ENCODE measurements at places on chromosomes 4 and X.
A peak's percentile ranks its signal among the peaks of the same experiment; 100 is the strongest.

- no peak for DNase-seq
Observed at GRCh38 chrX:13752141-13752540, 17.6 kb downstream of the OFD1 start.

- no peak for DNase-seq
Observed at GRCh38 chrX:39320165-39320564, 518.9 kb downstream of the MID1IP1 start.

GRCh38 chr4:179698321-179698720, 2256.1 kb upstream of the AGA start:
- no peak for DNase-seq

- DNase-seq, result no peak
Observed at GRCh38 chrX:84893897-84894296, 109.8 kb upstream of the APOOL start.

DNA sequence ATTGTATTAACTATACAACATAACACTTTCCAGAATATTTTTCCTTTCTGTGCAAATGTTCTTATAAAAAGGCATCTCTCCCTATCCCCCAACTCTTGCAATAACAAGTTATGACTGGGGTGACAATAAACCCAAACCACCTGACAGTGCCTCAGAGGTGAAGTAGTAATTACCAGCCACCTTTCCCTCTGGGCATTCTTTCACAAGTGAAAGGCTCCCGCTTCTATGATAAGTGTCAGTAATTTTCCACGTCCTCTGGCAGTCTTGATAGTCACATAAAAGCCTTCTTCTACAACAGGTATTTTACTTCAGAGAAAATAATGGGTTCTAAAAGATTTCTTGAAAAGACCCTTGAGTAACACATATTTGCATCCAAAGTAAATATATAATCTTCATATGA, 82.7 kb downstream of the MANBA start:
- no peak for DNase-seq

GRCh38 chr4:128283071-128283470, 4.5 kb downstream of the PGRMC2 start:
- no peak for DNase-seq

- DNase-seq, result peak; percentile 49
Observed at GRCh38 chr4:26178854-26179253, 142.0 kb upstream of the RBPJ start.

- no peak for DNase-seq
Observed at GRCh38 chrX:95505721-95506120, 1178.9 kb upstream of the DIAPH2 start.

DNA sequence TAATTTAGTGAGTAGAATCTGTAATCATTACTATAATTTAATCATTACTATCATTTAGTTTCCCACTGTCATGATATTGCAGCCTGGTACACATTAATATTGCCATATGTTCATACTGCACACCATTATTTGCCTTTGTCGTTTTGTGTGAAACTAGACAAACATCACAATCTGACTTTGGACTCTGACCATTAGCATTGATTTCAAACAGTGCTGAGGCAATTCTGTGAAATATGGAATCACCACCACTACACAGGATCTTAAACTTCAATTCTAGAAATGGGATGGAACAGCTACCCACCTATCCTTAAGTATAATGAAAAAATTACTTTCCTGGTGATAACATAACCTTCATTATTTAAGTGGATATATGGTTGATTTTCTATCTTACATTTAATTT, 98.3 kb downstream of the SORBS2 start:
- no peak for DNase-seq

DNA sequence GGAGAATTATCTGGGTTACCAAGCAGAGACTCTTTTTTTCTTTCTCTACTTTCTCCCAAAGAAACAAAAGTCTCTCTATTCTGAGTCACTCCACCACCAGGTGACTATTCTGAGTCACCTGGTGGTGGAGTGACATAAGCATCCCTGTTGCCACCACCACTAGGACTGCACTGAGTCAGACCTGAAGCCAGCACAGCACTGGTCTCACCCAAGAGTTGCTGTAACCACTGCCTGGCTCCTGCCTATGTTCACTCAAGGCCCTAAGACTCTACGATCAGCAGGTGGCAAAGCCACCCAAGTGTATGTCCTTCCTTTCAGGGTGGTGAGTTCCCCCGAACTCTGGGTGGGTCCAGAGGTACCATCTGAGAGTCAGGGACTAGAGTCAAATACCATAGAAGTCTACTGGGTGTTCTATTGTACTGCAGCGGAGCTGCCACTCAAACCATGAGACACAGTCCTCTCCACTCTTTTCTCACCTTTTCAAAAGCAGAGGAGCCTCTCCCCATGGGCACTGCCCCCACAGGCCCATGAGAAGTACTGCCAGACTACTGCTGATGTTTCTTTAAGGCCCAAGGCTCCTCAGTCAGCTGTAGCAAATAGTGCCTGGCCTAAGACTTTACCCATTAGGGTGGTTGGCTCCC, 209.6 kb upstream of the IRS4 start:
- DNase-seq, result no peak

DNA sequence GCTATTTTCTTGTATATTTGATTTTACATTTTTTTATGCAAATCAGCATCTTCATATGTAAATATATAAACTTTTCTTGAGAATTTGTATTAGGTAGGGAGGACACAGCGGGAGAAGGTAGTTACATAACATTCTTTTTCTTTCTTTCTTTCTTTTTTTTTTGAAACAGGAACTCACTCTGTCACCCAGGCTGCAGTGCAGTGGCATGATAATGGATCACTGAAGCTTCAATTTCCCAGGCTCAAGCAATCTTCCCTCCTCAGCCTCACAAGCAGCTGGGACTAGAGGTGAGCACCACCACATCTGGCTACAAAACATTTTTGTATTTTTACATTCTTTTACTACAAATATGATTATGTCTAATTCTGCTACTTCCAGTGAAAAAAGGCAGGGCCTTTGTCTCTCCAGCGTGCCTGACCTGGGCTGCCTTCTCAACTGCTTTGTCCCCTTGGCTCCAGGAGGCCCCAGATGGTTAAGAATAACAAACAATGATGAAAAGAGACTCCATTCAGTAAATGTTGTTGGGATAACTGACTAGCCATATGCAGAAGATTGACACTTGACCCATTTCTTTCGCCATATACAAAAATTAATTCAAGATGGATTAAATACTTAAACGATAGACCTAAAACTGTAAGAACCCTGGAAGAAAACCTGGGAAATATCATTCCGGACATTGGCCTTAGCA, 46.5 kb upstream of the FAT4 start:
- no peak for DNase-seq

DNA sequence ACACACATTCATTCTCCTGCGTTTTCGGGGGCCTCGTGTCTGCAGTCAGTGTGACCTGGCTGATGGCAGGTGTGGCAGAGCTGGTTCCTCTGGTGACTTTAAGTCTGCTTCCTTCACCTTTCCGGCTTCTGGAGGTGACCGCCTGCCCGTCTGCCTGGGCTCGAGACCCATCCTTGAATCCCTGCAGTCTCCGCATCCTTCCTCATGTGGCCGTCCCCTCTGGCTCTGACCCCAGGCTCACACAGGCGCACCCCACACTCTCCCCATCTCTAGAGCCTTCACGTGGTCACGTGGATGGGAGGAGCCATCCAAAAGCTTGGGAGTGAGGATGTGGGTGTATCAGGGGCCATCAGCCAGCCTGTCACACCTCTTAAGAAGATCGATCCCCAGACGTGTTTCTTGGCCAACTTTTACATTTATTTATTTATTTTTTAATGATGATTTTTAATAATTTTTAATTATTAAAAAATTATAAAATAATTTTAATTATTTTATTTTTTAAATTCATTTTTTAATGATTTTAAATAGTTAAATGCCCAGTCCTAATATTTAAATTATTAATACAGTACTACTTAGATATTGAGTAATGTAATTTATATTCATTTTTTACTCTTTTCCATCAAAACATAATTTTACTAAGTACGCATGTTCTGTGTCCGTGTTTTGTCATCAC, 20.9 kb downstream of the RGS12 start:
- DNase-seq, result peak; percentile 11

GRCh38 chr4:158395889-158396288, 125.8 kb upstream of the RXFP1 start:
- DNase-seq, result peak; percentile 31

DNA sequence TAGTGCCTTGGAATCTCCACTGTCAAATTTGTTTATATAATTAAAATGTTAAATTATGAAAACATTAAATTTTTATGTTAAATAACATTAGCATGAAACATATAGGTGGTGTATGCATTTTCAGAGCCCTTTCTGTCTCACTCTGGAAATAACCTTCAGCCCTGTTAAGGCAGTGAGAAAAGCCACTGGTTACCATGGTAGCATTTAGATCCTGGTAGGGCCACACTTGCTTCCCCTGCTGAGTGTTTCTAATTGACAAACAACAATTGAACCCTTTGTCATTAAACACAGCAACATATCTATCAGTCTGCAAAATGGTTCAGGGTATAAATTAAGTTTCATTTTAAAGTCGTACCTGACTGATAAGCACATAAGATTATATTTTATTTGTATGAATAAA, 63.5 kb downstream of the PDK3 start:
- no peak for DNase-seq

All from femur (tissue), 1 donor.